OCI-M1 (cell line): ENCODE measurements at places on chromosomes 2 and 18.
A peak's percentile ranks its signal among the peaks of the same experiment; 100 is the strongest.

GRCh38 chr18:28065793-28066186 lies 111.1 kb downstream of the CDH2 start:
- no peak for DNase-seq

DNA sequence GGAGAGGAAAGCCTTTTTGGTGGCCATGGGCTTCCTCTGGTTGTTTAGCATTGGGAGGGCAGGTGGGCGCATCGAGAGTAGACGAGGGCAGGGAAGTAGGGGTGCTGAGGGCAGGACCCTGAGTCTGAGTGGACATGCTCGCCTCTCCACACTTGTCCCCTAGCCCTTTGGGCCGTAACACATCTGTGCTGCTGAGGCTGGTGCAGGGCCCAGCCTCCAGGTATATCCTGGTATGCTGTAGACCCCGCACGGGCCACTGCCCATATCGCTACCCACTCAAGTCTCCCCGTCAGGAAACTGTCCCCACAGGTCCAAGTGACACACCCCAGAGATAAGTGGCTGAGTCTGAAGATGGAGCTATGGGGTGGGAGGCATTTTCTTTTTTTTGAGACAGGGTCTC lies 13.7 kb upstream of the CCDC74B start:
- DNase-seq = no peak

DNA sequence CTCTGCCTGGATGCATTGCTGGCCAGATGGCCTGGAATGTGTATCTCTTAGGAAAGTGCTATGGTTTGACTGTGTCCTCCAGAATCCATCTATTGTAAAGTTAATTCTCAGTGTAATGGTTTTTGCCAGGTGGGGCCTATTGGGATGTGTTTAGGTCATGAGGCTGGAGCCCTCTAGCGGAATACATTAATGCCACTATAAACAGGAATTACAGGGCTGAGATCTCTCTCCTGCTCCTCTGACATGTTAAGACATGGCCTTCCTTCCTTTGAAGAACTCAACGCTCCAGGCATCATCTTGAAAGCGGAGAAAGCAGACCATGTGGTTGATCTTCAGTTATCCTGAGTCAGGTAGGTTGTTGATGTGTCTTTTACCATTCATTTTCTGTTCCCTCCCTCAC lies 276.4 kb downstream of the RPIA start:
- peak; percentile 0 for DNase-seq

- DNase-seq = no peak
These were observed 294.3 kb downstream of the HRH4 start for GRCh38 chr18:24754583-24755253.

DNA sequence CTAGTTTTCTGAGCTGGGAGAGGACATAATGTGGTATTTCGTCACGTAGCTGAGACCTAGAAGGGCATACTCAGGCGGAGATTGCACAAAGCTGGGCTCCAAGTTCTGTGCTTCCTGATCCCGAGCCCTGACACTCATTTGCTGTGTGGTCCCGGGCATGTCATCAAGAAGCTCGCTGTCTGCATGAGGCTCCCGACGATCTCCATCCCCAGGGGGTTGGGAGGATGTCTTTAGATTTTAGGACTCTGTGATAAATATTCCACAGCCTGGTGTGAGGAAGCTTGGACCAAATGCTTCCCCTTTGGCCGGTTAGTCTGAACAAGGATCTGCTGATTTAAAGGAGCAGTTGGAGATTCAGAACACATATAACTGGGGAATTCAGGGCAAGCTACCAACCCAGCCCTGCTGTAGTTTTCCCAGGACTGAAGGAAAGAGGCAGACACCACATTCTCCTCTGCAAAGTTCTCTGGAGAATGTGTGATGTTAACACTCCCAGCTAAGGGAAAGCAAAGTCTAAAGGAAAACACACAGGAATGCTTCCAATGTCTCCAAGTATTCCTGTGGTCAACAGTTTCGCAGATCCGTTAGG lies 2.3 kb downstream of the KCNE4 start:
- no peak for DNase-seq

GRCh38 chr2:53750041-53750768 lies 17.4 kb upstream of the CHAC2 start:
- no peak for DNase-seq

GRCh38 chr2:189613077-189613636 lies 32.6 kb upstream of the SLC40A1 start:
- peak; percentile 95 for DNase-seq

DNA sequence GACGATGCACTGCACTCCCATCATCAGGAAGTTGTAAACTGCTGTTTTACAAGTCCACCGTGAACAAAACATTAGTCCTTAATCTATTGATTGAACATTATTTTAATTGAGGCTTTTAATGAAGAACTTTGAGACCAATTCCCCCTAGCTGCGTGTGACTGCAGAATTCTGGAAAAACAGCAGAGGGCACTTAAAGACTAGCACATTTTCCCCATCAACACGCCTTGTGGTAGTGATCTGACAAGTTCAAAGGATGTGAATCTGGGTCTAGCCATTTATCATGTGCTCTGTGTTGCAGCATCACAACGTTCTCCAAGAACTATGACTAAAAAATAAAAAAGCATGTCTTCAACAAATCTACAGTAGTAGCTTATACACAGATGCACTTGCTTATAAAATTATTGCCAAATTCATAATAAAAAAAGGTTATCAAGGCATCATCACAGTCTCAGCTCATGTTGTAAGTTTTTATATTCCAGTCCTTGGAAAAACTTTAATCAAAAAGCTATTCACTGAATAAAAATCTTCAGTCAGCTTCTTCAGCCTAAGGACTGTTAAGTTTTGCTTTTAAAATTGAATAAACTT lies 35.8 kb downstream of the SKOR2 start:
- peak; percentile 63 for DNase-seq
